ENCODE measurements at places on chromosomes 2 and 18.

- DNase-seq = peak; percentile 48
Observed at GRCh38 chr2:64652231-64653108, 1.2 kb downstream of the SERTAD2 start.

DNA sequence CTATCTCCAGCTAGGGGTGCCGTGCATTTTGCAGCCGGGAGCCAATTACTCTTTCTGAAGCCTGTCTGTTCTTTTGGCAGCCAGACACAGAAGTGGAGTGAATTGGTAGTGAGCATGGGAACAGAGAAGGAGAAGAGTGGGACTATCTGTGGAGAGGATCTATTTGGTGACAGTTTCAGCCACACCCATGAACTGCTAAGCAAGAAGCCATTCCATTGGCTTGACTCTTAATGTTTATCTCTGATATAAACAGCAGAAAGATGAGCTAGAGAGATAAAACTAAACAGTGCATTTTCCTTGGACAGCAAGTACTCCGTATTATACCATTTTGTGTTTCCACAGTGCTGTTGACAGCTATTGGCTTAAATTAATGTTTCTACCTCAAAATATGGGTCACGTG is 259.6 kb upstream of the THUMPD2 start:
- no peak for DNase-seq

- DNase-seq = no peak
Observed at GRCh38 chr2:85954590-85955458, 66.0 kb upstream of the ST3GAL5 start.

DNA sequence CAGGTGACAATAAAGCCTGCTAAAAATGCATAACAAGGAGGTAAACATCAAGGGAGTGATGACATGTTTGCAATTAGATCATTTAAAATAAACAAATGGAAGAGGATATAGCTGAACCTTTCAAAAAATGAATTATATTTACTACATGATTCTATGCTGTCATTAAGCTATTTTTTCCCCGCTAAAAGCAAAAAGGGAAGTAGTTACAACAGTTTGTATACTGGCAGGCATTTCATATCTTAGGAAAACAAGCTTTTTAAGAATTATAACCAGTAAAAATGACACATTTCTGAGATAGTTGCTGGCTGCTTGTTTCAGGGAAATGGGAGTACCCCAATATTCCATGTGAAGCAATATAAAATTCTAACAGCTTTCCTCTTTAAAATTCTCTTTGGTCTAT is 89.1 kb upstream of the ITGB6 start:
- no peak for DNase-seq

DNA sequence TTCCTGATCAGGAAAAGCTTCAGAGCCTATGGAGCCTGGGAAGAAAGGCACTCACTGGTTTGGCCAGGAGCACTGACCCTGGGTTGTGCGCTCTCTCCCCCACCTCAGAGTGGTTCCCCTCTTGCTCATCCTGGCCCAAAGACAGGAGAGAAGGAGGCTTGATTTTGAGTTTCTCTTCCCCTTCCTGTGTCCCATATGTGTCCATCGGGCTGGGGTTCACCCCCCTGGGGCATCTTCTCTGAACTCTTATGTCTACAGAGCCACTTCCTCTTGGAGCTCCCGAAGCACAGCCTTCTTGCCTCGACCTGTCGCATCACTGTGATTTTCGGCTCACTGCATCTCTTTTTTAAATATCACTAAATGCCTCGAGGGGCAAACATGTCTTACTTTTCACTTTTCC is 692.3 kb downstream of the RNF144A start:
- DNase-seq = no peak

DNA sequence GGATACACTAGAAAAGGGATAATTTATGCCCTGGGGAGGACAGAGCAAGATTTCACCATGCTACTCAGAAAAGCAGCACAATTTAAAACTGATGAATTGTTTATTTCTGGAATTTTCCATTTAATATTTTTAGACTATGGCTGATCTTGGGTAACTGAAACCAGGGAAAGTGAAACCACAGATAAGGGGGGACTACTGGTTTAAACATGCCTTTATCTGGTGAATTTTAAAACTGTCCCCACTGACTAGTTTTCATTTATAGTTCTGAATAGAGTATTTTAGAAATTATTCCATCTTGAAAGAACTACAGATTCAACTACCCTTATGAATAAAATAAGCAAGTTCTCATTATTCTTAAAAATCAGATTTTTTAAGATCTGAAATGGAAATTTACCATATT is 15.0 kb downstream of the NFU1 start:
- no peak for DNase-seq

Measured in MM.1S (cell line).